ENCODE measurements at places on chromosomes 6 and 20.

GRCh38 chr6:167851370-167851952 is 24.8 kb downstream of the AFDN start:
- DNase-seq, result no peak

DNA sequence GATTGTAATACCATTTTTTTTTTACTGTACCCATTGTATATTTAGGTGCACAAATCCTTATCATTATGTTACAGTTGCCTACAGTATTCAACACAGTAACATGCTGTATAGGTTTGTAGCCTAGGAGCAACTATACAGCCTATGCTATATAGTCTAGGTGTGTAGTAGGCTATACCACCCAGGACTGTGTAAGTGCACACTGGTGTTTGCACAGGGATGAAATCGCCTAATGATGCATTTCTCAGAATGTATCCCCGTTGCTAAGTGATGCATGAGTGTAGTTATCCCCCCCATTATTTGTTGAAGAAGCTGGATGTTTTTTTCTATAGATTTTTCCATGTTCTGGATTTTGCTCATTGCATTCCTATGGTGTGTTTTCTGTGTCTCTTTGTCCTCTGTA is 12.9 kb downstream of the RALY start:
- no peak for DNase-seq

DNA sequence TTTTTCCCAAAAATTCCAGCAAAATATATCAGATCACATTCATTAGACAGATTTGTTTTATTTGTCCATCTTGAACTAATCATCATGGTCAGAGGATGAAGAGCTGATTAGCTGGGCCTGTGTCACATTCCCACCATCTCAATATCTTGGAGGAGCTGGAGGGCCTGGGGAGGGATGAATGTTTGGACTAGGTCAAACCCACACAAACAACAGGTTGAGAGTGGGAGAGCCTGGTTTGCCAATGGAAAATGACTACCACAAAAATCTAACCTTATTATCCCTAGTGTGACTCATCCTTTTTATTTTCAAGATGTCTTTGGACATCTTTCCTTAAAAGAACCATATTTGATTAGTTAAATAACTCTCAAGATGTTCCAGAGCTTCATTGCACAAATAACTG is 242.4 kb downstream of the OGFRL1 start:
- DNase-seq, result no peak

DNA sequence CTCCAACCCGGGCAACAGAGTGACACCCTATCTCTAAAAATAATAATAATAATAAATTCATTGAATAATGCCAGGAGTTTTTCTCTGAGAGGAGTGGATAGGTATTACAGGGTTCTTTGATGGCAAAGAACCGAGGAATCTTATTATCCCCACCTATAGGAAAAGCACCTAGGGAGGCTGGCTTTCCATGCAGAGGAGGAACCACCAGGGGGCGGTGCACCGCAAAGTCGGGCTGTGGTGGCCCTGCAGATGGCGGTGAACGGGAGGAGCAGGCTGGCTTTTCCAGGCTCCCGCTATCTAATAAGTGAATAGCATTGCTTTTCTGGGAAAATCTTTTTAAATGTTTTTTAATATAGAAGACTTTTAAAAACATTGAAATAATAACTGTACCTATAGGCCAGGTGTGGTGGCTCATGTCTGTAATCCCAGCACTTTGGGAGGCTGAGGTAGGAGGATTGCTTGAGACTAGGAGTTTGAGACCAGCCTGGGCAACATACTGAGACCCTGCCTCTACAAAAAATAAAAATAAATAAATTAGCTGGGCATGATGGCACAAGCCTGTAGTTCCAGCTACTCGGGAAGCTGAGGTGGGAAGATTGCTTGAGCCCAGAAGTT is 864.2 kb downstream of the KIF16B start:
- peak; percentile 49 for DNase-seq

GRCh38 chr20:35849706-35850105 is 77.9 kb downstream of the PHF20 start:
- no peak for DNase-seq

DNA sequence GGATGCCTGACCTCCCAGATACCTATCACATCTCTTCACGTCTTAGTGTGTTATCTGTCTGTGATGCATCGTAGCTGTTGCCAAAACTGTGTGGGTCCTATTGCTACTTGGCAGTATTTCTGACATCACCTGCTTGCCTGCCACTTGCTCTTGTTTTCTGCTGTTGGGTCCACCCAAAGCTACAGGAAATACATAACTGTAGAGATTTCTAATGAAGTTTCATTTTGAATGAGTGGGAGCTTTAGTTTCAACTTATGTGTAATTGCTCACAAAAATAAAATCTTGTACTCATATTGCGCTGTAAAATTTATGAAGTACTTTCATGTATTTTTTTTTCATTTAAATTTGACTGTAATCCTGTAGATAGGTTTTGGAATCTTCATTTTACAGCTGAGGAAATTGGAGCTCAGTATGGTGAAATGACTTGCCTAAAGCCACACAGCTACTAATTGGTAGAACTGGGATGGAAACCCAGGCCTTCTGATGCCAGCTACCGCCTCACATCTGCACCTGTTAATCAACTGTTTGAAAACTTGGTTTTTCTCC is 113.6 kb upstream of the MAN1A1 start:
- no peak for DNase-seq

DNA sequence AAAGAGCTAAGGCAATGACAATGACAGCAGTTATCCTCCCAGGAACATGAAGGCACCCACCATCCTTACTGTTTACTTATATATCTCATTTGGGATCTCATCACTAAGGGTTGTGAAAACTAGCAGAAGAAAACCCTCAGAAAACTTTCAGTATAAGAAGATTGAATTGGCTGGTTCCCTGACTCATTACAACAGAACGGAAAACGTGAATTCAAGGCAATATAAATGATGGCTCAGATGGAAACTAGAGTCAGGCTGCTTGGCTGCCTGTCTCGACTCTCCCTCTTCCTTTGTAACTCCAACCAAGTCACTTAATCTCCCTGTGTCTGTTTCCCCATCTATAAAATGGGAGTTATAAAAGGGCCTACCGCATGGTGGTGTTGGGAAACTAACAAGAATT is 387.1 kb upstream of the JARID2 start:
- no peak for DNase-seq

DNA sequence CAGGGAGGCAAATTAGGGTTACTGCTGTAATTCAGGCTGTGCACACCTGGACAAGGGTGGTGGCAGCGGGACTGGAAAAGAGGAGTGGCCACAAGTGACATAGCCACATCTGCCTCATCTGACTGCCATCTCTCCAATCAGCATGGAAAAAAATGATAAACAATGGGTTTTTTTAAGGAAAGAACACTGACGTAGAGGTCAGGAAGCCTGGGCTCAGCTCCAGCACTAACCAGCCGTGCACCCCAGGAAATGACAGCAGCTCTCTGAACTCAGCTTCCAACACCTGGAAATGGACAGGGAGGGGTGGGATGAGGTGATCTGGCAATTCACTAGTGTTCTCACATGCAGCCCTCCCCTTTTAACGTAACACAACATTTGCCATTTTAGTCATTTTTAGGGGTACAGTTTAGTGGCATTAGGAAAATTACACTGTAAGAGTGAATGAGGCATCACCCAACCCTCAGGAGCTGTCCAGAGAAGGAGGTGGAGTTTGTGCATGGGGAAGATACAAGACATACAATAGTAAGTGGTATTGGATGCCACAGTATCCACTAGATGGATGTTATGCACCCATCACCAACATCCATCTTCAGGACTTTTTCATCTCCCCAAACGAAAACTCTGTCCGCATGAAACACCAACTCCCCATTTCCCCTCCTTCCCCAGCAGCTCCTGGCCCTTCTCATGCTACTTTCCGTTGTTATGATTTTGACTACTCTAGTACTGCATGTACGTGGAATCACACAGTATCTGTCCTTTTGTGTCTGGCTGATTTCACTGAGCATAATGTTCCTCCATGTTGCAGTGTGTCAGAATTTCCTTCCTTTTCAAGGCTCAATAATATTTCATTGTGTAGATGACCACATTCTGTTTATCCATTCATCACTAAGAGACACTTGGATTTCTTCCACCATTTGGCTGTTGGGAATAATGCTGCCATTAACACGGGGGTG is 215.5 kb upstream of the ECI2 start:
- DNase-seq, result no peak

- peak; percentile 81 for DNase-seq
Measured at GRCh38 chr6:157272866-157273755, 50.2 kb downstream of the TMEM242 start.

DNA sequence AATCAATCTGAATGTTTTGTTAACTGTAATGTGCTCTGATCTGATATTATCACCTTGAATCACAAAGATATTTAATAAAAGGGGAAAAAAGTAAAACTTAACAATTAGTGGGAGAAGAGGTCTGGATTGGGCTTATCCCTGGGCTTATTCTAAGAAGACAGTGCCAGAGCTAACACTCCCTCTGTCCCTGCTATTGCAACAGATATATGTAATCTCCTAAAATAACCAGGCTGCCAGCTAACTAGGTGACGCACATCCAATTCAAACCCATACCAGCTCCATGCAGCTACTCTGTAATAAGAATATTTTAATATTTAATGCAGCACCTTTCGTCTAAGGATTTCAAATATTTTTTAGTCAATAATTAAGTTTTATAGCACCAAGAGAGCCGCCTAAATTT is 330.1 kb upstream of the MARCKS start:
- no peak for DNase-seq

GRCh38 chr20:57667388-57667787 is 42.4 kb downstream of the PMEPA1 start:
- no peak for DNase-seq

DNA sequence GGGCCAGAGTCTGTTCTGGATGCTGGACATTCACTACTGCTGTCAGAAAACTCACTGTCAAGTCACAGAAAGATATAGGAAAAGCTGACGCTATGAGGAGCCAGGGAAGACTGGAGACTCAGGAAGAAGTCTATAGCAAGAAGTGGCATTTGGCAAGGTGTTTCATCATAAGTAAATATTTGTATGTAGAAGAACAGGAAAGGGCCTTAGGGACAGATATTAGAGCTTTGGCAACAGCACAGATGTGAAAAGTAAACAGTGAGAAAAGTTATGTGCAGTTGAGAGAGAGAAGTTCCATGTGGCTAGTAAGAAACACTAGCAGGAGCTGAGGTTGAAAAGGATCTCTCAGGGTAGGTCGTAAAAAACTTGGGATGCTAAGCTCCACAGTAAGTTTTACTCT is 868.9 kb downstream of the PHF3 start:
- no peak for DNase-seq

DNA sequence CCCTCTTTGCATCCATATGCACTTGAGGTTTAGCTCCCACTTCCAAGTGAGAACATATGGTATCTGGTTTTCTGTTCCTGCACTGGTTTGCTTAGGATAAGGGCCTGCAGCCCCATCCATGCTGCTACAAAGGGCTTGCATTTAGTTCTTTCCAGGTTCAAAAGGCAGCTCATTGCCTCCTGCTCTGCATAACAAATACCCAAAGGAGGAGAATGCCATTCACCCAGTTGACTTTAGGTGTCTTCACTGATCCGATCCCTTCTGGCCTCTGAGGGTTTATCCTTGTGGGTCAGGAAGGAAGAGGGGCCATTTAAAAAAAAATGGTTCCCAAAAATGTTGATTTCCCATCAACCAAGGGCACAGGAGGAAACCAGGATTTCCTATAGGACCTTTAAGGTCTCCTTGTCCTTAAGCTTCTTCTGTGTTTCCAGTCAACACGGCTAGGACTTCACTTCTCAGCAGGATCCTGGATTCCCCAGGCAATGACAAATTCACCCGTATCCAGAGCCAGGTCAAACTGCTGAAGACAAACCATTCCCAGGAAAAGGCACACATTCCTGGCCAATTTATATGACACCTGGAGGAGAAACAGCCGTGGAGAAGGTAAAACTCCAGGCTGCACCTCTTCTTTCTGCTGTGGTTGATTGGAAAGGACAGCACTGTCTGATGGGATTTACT is 447.7 kb upstream of the CDH4 start:
- no peak for DNase-seq

GRCh38 chr20:8334641-8335040 is 202.6 kb downstream of the PLCB1 start:
- no peak for DNase-seq

- DNase-seq, result no peak
Measured at GRCh38 chr6:166554316-166554715, 32.2 kb downstream of the RAMACL start.

DNA sequence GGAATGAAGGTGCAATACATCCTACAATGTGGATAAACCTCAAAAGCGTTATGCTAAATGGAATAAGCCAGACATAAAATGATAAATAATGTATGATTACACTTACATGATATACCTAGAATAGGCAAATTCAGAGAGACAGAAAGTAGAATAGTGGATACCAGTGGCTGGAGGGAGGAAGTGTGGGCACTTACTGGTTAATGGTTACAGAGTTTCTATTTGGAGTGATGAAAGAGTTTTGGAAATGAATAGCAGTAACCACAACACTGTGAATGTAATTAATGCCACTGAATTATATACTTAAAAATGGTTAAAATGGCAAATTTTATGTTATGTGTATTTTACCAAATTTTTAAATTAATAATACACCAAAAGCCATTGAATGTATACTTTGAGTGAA is 71.4 kb upstream of the CST7 start:
- no peak for DNase-seq

- no peak for DNase-seq
Measured at GRCh38 chr6:33105916-33106871, 30.4 kb downstream of the HLA-DPB1 start.

DNA sequence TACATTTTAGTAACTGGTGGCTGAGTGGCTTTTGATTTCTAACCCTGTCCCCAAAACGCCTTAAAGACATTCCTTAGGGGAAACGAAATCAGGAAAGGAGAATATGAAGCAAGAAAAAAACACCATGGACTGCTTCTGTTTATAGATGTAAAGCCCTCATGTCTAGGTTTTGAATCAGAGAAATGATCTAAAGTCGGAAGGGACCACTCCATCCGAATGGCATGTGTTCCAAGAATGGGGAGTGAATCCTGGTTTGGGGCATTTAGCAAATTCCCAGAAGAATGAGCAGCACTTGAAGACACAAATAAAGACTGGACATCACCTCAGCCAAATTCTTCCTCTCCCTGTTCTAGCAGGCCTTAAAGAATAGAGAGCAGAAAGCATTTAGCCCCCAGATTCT is 65.6 kb downstream of the CAP2 start:
- DNase-seq, result no peak

GRCh38 chr6:23736577-23736976 is 389.4 kb upstream of the NRSN1 start:
- DNase-seq, result no peak

DNA sequence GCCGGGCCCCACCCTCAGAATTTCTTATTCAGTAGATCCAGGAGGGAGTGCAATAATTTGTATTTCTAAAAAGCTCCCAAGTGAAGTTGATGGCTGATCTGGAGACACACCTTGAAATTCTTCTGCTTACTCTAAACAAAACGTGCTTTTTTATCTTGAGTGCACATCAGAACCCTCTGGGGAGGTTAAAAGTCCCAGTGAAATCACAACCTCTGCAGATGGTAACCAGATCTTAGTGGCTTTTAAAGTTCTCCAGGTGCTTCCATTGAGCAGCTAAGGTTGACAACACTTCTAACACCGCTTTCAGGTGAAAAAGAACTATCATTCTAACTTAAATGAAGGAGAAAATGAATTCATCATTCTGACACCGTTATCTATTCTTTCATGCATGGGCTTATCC is 45.6 kb upstream of the ESR1 start:
- no peak for DNase-seq

- no peak for DNase-seq
Measured at GRCh38 chr6:157188213-157188612, 135.1 kb downstream of the TMEM242 start.

Data from NAMALWA (cell line).